HCEC 1CT (cell line): ENCODE measurements at places on chromosomes 3 and 15.

DNA sequence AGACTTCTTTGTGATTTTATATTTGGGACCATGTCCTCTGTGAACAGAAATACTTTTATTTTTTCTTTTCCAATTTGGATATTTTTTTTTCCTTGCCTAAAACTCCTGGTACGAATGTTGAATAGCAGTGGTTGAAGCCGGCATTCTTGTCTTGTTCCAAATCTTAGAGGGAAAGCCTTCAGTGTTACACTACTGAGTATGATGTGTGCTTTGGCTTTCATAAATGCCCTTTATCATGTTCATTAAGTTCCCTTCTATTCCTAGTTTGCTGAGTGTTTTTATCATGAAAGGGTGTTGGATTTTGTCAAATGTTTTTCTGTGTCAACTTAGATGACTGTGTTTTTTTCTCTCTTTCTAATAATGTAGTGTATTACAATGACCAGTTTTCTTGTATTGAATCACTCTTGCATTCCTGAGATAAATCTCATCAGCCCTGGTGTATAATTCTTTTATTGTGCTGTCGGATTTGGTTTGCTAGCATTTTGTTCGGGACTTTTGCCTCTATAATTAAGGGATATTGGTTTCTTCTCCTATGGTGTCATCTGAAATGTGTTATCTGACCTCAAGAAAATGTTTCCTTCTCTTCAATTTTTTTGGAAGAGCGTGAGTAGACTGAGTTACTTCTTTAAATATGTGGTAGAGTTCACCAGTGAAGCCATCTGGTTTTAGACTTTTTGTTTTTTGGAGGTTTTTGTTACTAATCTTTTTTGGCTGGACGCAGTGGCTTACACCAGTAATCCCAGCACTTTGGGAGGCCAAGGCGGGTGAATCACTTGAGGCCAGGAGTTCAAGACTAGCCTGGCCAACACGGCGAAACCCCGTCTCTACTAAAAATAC is 33.3 kb downstream of the MAP1A start:
- peak; percentile 59 for DNase-seq

GRCh38 chr15:95324656-95325055 is 1005.8 kb upstream of the NR2F2 start:
- no peak for DNase-seq

GRCh38 chr15:50753463-50753862 is 12.0 kb downstream of the SPPL2A start:
- DNase-seq, result no peak

GRCh38 chr15:59447367-59447766 is 9.4 kb downstream of the FAM81A start:
- DNase-seq, result no peak

- no peak for DNase-seq
Observed at GRCh38 chr3:27342267-27342666, 26.9 kb downstream of the NEK10 start.

DNA sequence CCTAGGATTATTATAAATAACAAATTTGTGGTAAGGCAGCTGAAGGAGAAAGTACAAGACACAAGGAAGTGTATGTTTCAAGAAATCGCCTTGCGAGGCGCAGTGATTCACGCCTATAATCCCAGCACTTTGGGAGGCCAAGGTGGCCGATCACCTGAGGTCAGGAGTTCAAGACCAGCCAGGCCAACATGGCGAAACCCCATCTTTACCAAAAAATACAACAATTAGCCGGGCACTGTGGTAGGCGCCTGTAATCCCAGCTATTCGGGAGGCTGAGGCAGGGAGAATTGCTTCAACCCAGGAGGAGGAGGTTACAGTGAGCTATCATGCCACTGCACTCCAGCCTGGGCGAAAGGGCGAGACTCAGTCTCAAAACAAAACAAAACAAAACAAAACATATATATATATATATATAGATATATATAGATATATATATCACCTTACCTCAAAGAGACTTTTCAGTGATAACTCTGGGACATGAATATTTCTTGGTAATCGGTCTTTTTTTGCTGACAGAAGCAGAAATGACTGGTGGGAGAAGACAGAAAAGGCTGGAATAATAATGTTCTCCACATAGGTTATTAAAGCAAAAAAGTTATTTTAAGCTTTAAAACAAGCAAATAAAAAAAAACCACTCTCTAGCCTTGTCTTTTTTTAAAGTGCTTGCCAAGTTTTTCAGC is 52.3 kb downstream of the TRANK1 start:
- no peak for DNase-seq

- no peak for DNase-seq
Observed at GRCh38 chr15:40069178-40070165, 30.5 kb upstream of the SRP14 start.

DNA sequence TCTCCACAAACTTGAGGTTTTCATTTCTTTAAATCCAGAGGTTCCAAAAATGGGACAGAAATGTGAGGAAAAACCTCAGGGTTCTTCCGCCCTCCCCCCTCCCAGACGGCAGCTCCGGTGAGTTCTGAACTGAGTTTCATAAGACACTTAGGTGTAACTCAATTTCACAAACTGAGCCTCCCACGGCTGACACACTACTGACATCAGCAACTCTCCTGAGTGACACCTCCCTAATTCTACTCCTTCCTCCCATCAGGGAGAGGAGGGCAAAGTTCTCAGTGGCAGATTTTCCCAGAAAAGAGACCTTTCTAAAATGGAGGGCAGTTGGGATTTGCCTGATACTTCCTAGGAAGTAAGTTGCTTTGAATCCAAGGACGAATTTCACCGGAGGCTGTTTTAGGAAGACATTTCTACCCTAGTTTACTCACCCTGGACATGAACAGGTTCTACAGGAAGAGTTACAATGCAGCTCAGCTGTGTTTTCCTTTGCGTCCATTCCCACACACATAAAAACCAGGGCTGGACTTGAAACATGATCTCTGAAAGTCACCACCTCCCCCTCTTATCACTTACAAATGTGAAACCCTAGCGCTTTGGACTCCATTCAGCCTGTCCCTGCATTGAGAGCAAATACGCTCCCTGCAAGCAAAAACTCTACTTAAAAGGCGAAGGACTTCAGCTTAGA is 78.1 kb upstream of the LMOD3 start:
- DNase-seq, result no peak

DNA sequence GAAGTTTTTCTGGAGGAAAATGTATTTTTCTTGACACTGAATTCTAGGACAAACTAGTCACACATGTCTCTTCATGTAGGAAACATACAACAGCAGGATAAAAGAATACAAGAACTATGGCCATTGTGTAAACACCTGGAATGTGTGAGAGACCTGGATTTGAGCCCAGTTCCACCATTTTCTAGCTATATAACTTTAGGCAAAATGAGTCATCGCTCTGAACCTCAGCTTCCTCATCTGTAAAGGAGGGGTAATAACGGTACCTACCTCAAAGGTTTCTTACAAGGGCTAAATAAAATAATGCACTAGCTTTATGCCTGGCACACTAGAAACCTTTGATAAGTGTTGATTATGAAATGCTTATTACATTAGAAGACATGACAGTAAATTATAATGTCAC is 57.8 kb downstream of the RIOX2 start:
- peak; percentile 12 for DNase-seq

- no peak for DNase-seq
Observed at GRCh38 chr3:58670506-58671135, 4.0 kb upstream of the FAM3D start.

DNA sequence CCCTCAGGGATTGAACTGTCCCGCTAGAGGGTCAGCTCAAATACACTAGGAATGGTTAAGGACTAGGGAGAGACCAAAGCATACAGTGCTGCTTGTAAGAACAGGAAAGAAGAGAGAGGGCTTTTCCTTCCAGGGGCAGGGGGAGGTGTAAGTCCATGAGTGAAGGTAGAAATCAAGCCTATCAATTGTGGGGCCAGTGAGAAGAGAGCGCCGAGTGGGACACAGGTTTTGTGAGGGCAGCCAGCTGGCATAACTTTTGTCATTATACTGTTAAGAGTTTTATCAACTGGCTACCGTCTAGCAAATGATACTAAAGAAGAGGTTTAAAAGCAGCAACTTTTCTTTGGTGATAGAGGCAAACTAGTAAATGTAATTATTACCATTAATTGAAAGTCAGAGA is 45.0 kb downstream of the LMCD1 start:
- no peak for DNase-seq

DNA sequence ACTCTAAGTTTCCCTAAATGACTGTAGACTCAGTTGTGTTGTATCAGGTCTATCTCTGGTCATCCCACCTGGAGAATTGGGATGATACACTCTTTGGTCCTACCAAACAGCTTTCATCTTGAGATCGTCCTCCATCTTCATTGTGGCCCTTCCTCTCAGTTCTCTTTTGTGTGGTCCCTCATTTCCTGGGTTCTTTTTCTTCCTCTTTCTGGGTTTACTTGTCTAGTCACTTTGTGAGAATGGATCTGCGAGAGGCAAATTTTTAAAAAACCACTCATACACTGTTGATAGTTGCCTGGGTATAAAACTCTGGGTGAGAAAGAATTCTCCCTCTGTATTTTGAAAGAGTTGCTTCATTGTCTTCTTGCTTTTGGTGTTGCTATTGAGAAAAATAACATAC is 6.0 kb upstream of the AMOTL2 start:
- DNase-seq, result no peak

DNA sequence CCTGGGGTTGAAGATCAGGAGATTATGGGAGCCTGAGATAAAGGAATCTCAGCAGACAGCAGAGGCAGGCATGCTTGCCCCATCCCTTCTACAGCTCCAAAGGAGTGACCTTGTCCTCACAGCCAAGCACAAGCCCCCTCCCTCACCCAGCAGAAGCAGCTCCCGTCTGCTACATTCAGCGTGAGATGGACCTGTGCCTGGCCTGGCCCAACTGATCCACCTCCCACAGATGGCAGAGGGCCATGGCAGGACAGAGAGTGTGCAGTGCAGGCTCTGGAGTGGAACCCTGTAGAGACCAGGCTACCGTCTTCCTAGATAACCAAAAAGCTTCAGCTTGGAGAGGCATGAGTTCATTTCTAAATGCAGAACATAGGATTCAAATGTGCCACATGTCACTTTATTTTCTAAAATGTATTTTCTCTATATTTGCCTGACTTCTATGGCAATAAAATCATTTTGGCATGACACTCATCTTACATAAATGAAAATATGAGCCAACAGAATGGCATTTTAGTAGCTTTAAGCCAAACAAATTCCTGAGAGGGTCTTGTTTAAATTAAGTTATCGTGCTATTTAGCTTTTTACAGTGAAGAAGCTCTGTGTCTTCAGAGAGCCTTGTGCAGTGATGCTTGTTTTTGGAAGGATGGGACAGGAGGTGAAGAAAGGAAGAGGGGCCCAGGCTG is 43.7 kb downstream of the SLC12A8 start:
- no peak for DNase-seq

GRCh38 chr3:20905210-20905805 is 719.3 kb upstream of the SGO1 start:
- DNase-seq, result no peak

DNA sequence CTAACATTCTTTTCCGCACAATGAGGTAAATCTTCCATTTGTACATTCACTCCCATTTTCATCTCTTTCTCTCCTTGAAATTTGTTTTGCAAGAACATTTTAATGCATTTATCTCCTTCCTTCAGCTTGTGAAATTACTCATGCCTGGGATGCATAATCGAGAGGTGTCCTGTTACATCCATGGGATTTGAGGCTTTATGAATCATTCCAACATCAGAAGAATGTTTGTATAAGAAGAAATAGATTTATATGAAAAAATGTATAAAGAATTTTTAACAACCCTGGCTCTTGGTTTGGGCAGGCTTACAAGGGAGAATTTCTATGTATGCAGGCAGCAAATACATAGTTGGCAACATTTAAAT is 93.2 kb upstream of the MBNL1 start:
- peak; percentile 95 for DNase-seq

DNA sequence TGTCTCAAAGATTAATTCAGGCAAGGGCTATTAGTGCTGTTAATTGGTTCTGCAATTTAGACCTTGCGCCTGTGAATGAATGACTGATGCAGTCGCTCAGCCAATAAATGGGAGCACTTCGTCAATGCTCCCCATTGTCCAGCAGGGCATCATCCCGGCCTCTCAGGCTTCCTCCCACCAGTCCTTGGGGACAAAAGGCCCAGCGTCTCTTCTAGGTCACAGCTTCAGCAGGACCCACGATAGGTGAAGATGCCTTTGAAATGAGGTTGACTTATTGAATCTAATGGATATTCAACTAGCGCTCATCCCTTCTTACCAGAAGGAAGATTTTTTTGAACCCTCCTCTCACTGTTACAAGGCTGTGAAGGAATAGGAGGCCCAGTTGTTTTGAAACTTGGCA is 47.7 kb upstream of the CLDN18 start:
- no peak for DNase-seq

- peak; percentile 54 for DNase-seq
Observed at GRCh38 chr15:44158111-44158510, 37.0 kb downstream of the FRMD5 start.

DNA sequence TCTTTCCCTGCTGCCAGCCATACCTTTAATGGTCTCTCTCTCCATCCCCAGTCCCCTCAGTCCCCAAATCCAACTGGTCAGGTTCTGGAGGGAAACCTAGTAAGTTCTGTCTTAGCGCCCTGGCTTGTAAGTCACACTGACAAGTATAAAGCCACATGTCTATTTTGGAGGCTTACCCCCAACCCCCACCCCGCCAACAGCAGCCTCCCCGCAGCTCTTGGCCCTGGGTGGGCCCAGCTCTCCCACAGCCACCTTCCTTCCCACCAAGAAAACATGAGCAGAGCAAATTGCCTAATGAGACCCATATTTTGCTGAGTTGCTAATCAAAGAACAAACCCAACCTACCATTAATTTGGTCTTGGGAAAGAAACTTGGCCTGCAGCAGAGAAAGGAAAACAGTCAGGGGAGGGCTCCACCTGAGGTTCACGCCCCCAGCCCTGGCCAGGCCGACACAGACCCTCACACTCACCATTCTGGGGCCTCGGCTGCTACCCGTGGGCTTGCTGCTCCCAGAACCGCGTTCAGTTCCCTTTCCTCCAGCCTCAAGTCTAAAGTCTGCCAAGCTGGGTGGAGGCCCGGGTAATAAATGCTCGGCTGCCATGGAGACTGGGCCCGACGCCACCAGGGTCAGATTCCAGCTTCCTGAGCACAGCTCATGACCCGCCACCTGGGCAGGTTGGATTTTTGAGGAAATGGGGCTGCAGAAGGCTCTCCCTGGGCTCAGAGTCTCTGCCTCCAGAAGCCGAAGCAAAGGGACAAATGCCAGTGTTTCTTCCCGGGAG is at the start of gene CALML4:
Gene CALML4, minus strand, starts transcription at position 557 of the 782 bp plus-strand sequence. Its CDS starts 85 bp downstream, at position 472.
- DNase-seq, result no peak

GRCh38 chr15:86178845-86179244 is 99.2 kb downstream of the AGBL1 start:
- no peak for DNase-seq

GRCh38 chr15:66592505-66593218 is 26.9 kb upstream of the LCTL start:
- DNase-seq, result no peak

DNA sequence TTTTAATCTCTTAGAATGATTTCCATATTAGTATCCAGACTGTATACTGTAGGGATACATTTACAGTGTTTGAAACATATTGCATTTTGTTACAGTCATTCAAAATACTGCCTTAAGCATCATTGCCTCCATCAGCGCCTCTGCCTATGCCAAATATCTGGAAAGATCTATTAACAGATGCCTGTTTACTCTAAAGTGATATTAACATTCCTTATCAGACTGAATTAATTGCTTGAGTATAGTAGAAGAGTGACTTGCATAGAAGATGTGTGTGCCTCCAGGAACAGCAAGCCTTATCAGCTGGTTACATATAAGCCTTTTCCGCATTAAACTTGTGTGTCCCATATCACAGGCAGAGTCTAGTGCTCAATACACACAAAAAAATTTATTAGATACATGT is 379.1 kb downstream of the CADM2 start:
- no peak for DNase-seq

GRCh38 chr15:39616731-39617455 is 36.0 kb downstream of the THBS1 start:
- DNase-seq, result no peak

- no peak for DNase-seq
Observed at GRCh38 chr15:50257332-50257731, 8.2 kb downstream of the HDC start.
